Mucosa of descending colon (tissue), 3 donors: ENCODE measurements at places on chromosomes 2 and 18.

DNA sequence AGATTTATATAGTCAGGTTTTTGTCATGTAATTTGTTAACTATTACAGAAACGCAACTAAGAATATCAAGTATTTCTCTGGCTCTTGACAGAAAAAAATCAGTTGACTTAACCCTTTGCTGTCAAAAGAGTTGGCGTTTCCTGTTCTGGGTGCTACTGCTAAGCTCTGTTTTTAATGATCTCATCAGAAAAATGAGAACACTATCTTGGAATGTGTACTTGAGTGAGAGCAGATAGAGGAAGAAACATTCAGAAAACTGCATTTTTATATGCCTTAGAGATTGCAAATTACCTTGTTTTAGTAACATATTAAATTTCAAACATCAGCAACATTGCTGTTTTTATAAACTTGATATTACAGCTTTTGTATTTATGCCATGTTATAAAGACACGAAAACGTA, 297.9 kb downstream of the RDH14 start:
- no peak for DNase-seq

DNA sequence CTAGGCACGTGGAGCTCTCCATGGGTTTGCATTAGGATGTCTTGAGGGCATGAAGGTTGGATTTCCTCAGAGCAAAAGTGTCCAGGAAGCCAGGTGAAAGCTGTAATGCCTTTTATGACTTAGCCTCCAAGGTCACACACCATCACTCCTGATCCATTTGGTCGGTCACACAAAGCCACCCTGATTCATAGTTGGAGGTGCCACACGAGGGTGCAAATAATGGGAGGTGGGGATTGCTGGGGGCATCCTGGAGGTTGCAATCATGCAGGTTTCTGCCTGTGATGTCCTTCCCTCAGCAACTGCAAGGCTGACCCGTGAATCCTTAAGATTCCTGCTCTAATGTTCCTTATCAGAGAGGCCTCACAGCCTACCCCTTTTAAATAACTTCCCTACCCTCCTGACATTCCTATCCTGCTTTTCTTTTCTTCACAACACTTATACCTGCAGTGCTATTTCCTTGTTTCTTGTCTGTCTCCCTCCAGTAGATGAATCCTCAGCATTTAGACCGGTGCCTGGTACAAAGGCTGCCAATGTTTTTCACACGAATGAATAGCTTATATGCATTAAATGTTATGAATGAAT, 97.1 kb downstream of the LIPG start:
- DNase-seq: no peak

GRCh38 chr2:156343096-156343939, 10.8 kb upstream of the NR4A2 start:
- no peak for DNase-seq

DNA sequence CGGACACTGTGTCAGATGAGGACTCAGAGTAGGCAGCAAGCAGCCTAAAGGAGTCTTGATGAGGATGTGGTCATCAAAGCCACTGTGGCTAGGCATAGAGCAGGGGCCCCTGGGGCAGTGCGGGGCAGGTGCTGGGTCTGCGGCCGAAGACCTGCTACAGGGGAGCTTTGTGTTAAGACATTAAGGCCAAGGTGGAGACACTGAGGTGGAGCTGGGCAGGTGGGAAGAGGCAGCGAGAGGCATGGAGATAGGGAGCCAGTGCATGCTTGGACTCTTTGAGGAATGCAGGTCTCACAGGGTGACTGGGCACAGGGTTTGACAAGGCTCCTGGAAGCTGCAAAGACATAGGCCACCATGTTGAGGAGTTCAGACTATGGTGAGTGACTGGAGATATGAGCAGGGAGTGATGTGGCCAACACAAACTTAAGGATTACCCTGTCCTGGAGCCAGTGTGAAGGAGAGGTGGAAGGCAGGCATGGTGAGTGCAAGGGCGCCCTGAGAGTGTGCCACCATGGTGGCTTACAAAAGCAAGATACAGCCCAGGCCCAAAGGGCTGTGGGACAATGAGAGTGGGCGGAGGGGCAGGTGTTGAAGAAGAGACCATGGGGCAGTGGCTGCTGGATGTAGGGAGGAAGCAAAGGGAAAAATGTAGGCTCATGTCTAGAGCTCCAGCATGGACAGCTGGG, 450.9 kb upstream of the HS6ST1 start:
- DNase-seq: no peak

- no peak for DNase-seq
Measured at GRCh38 chr2:5315041-5315440, 377.1 kb upstream of the SOX11 start.
